CD4-positive, alpha-beta T cell treated with Interleukin-21 for 1 hour (primary cell): ENCODE measurements at places on chromosomes 16 and 17.

GRCh38 chr17:55717898-55718735, 4.5 kb downstream of the TMEM100 start:
- peak; percentile 53 for DNase-seq

DNA sequence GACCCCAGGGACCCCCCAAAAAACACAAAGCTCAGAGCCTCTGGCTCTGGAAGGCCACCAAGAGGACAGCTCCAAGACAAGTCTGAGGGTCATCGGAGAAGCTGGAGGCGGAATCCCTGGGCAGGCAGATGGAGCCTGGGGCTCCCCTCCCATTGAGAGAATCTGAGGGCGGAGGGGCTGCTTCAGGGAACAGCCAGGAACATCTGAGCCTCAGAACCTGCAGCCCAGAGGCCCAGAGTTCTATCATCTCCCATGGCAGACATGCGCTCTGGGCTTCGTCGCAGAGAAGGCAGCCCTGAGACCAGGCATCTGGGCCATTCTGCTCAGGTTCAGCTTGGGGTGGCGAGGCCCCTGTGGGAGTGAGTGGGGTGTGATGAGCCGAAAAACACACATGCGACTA, 7.1 kb upstream of the SPPL2C start:
- no peak for DNase-seq

DNA sequence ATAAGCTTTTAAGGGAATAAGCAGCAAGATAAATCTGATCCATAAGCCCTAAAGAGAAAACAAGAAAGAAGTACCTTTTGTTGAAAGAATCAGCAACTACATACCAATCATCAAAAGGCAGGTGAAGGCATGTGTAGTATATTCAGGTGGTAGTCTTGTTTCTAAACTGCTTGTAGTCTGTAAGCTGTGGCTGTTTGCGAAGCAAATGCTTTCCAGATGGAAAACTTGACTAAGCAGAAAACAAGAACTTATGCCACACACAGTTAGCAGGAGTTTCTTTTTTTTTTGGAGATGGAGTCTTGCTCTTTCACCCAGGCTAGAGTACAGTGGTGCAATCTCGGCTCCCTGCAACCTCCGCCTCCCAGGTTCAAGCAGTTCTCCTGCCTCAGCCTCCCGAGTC, 5.7 kb downstream of the CBX1 start:
- no peak for DNase-seq

GRCh38 chr17:69609473-69610305, 195.2 kb downstream of the MAP2K6 start:
- DNase-seq, result no peak

- DNase-seq, result no peak
These were observed 7.2 kb upstream of the GPRC5C start for GRCh38 chr17:74424657-74425056.

DNA sequence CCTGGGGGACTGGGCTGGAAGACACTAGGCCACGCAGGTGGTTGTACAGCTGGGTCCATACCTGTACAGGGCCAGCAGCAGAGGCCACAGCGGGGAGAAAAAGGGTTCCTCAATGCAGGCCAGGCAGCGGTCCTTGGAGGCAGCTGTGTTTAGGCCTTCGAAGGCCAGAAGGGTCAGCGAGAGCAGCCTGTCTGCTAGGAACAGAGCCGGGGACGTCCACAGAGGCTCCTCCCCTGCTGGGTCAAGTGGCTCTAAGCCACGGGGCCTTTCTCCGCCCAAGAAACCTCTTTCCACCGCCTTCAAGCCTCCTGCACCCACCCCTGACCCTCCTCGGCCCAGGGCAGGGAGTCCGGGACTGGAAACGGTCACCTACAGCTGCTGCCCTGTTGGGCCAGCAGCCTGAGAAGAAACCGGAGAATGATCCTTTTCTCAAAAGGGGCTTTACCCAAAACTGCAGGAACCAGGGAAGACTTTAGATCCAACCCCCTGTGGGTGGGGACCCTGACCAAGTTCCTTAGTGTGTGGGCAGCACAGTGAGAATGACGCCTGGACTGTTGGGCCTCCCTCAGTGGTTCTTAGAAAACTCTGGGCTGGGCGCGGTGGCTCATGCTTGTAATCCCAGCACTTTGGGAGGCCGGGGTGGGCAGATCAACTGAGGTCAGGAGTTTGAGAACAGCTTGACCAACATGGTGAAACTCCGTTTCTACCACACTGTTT, 8.4 kb upstream of the SPATA2L start:
- DNase-seq, result no peak

GRCh38 chr17:7293159-7293558, 1.3 kb downstream of the YBX2 start:
- DNase-seq, result no peak

GRCh38 chr17:32541640-32542039, 54.8 kb downstream of the CDK5R1 start:
- DNase-seq, result no peak

DNA sequence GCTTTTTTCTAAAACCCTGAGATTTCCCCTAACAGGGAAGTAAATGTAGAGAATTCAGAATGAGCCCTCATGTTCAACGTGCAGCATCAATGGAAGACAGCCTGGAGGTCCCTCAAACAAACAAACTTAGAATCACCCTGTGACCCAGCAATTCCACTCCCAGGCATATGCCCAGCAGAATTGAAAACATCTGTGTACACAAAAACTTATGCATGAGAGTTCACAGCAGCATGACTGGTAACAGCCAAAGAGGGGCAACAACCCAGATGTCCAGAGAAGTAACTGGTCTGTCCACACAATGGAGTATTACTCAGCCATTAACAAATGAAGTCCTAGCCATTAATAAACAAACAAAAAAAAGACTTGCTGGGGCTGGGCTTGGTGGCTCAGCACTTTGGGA, 252.7 kb downstream of the PARN start:
- DNase-seq, result no peak

DNA sequence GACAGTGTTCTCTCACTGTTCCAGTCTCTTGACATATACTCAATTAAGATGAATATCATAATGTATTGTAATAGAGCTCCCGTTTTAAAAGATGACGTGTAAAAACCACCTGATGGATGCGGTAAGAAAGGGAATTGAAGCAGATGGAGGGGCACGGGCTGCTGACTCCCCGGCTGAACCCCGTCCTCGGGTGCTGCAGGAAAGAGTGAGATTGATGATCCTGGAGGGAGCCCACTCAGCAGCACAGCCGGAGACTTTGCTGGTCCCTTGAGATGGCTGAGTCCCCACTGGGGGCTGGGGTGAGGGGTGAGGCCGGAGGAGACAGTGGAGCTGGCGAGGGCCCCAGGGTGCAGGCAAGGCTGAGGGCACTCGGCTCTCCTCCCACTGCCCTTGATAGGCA, 217.4 kb downstream of the RPTOR start:
- no peak for DNase-seq

DNA sequence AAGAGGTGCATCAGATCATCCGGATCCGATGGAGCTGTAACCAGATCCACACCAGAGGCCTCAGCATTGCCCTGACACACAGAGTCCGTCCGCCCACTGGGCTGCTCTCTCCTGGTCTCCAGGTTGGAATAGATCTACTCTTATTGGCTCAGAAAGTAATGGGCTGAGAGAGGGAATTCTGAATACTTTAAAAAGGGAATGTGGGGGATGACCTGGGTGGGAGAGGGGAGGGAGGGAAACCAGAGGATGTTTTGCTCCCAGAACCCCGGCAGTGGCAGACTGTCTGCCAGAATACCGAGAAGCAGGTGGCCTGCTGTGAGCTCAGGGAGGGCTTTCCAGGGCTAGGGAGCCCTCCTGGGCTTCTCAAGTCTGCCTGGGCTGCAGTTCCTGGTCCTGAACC, 126.5 kb downstream of the ENGASE start:
- DNase-seq, result no peak

- DNase-seq, result no peak
These were observed 17.4 kb downstream of the UBN1 start for GRCh38 chr16:4864728-4865127.

DNA sequence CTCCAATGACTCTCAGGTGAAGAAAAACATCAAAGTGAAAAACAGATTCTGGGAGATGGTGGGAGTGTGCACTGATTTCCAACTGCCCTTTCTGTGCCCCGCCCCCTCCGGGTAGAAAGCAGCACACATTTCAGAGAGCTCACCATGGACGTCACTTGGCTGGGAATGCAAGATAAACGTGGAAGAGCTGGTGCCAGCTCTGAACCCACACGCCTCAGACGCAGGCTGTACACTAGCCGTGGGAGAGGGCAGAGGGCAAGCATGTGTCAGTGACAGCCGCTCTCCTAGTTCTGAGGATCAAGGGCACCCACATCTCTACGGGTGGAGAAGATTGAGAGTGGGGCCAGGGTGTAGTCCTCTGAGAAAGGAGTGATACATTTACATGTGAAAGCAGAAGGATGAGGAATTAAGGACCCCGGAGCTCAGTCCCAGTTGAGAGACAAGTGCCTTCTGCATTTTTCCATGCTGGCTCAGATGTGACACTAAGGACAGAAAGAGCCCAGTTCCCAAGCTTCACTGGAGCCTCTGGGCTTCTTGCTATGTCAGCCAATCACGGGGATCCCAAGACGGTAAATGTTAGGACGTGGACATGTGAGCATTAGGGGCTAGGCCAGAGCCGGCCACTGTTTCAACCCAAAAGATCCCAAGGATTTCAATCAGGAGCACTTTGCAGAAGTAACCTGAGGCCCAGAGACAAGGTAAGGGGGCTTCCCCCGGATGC, 101.3 kb downstream of the ZFHX3 start:
- DNase-seq, result no peak

GRCh38 chr16:28202147-28202746, 9.5 kb downstream of the XPO6 start:
- peak; percentile 39 for DNase-seq

GRCh38 chr17:12789481-12790248, at the start of gene ARHGAP44:
TSS of gene ARHGAP44 (plus strand) at chr17:12789498. CDS start at chr17:12789839, 341 bp downstream.
- DNase-seq, result no peak

DNA sequence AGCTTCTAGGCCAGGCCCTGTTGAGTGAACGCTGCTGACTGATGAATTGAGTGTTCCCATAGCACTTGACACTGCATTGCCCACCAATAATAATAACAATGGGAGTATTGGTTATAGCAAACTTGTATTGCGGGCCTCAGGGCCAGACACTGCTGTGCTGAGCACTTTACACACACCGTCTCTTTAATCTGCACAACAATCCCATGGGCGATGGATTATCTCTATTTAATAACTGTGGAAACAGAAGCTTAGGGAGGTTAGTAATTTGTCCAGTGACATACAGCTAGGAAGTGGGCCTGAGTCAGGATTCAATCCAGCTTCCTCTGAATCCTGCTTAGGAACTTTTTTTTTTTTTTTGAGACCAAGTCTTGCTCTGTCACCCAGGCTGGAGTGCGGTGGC, 11.2 kb downstream of the ARHGAP23 start:
- DNase-seq, result no peak

DNA sequence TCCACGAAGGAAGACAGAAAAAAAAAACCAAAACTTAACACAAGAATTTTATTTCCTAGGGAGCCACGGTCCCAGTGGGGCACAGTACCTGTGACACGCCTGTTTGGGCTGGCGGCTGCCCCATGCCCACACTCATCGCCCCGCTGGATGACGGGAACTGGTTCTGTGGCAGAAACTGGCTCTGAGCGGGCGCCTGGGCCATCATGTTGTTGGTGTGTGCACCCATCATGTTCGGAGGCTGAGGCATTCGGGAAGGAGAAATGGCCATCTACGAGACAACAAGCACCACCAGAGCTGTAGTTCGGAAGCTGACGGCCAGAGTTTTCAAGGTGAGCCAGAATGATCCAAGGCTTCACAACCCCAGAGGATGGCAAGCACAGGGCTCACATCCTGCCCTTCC, 56.3 kb upstream of the TRAP1 start:
- DNase-seq, result no peak

- no peak for DNase-seq
These were observed at the start of gene TNS4 for GRCh38 chr17:40501499-40501911. TSS of gene TNS4 (minus strand) at chr17:40501623. CDS start at chr17:40496425, 5,198 bp downstream.

DNA sequence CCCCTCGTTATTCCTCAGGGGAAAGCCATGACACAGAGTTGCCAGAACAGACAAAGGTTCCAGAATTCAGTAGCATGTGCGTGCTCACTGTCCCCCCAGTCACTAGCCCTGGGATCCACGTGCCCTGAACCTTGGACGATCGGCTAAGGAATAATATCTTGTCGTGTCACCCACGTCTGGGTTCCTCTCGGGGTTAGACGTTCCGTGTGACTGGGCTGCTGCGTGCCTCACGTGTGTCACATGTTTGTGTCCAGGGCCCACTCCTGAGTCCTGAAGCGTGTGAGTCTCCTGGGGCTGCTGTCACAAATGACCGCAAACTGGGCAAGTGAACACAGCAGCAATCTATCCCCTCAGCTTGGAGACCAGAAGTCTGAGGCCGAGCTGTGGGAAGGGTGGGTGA, 12.4 kb upstream of the ZNF469 start:
- DNase-seq, result no peak

DNA sequence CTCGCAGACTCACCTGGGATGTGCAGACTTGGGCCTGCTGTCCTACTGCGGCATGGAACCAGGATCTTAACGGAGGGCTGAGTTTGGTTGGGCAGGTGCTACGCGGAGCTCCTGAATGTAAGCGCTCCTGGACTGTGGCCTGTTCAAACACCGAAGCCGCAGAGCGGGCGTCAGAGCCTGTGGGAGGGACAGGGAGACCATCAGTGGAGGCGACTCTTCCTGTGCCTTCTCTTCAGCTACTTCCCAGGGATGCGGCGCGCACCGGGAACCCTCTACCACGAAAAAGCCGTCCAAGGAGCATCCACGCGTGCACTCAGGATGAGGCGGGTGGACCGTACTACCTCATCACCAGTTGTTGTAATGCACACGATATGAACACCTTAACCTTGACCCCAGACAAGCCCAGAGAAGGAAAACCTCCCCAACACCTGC, 2.0 kb downstream of the USP36 start:
- DNase-seq, result no peak

DNA sequence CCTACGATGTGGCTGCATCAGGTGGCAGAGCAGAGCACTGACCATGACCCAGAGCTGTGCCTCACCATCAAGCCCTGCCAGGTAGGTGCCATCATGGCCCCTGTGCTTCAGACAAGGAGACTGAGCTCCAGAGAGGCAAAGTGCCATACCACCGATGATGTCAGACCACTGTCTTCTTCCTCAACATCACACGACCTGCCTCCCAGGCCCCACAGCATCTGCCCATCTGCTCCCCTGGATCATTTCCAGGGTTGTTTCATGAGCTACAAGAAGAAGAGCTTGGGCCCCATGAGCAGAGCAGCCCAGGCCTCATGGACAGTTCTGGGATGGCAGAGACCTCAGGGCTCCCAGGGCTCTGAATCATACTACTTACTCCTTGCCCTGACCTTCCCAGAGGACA, 9.9 kb downstream of the XYLT1 start:
- no peak for DNase-seq

- DNase-seq, result no peak
These were observed 61.7 kb upstream of the CLEC18A start for GRCh38 chr16:69889295-69889964.
